Transverse colon (tissue), 4 donors: ENCODE measurements at places on chromosomes 1 and 21. TPM values are rescaled to one million over a fixed set of nuclear protein-coding genes. Genes with fewer than 3 reads are reported as not detected.

Gene CELSR2
- 3.0 TPM for total RNA-seq

Gene SPRR5
- not detected for total RNA-seq

Gene ECM1
- 3.5 TPM for total RNA-seq

Gene ROR1
- 3.6 TPM for total RNA-seq

Gene NEGR1
- 7.9 TPM for total RNA-seq

Gene KIF1B
- total RNA-seq: 71.0 TPM

Gene FCRL2
- not detected for total RNA-seq

Gene CAPZB
- 127 TPM for total RNA-seq

Gene C1QC
- 21.7 TPM for total RNA-seq

Gene ZBTB21
- 19.5 TPM for total RNA-seq

Gene LMOD1
- 73.2 TPM for total RNA-seq

Gene RGS4
- 0.37 TPM for total RNA-seq

Gene SPSB1
- total RNA-seq: 44.8 TPM

Gene CORT
- total RNA-seq: not detected

Gene AMIGO1
- total RNA-seq: 6.3 TPM

Gene MMEL1
- total RNA-seq: 16.7 TPM

Gene USH2A
- under 0.01 TPM for total RNA-seq

Gene ANKRD34A
- total RNA-seq: 4.1 TPM
